ENCODE measurements at places on chromosomes 4 and X.

- DNase-seq = no peak
These were observed 39.6 kb downstream of the CCNI start for GRCh38 chr4:77036206-77036605.

GRCh38 chr4:121794505-121795188 lies 6.5 kb upstream of the EXOSC9 start:
- no peak for DNase-seq

DNA sequence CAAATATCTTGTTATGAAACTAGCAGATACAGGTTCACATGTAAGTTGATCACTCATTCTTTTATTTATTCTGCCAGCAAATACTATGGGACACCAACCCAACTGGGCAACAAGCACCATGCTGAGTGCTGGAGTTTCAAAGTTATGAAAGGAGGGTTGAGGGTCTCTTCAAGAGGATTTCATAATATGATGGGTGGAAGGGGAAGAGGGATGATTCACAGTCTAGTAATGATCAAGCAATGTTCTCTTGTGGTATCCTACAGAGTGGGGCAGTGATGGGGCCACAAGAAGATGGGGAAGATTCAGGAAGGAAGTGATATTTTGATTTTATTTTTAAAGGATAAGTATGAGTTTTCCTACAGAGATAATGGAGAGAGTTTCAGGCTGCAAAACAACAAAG lies 46.2 kb upstream of the TXK start:
- no peak for DNase-seq

- no peak for DNase-seq
These were observed 46.9 kb downstream of the ACOX3 start for GRCh38 chr4:8393593-8394038.

DNA sequence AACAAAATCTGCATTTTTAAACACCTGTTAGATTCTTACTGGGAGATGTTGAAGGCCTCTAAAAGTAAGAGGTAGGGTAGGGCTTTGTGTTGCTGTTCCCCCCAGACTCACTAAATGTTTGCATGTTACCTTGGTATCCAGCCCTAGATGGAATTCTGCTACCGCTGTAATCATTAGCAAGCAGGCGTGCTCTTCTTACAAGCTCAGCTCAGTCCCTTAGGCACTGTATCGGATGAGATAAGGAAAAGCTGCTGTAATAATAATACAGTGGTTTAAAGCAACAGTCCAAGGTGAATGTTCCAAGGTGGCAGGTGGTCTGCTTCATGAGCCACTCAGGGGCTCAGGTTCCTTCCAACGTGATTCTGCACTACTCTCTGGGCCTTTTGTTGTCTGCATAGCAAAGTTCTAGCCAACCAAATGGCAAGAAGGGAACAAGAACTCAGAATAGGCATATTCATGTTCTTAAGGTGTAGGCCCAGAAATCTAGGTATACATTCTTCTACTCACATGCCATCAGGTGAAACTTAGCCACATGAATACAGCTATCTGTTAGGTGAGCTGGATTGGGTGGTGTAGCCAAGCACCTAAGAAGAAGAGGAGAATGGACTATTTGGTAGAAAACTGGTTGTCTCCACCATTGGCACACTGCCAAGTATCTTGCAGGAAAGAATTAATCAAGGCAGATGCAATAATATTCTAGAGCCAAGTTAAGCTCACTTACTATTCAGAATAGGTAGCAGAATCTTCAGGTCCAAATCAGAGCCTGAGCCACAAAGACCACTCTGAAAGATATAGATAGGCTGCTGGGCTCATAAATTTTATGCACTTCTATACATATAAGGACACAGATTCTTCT lies 46.0 kb downstream of the COQ2 start:
- no peak for DNase-seq

DNA sequence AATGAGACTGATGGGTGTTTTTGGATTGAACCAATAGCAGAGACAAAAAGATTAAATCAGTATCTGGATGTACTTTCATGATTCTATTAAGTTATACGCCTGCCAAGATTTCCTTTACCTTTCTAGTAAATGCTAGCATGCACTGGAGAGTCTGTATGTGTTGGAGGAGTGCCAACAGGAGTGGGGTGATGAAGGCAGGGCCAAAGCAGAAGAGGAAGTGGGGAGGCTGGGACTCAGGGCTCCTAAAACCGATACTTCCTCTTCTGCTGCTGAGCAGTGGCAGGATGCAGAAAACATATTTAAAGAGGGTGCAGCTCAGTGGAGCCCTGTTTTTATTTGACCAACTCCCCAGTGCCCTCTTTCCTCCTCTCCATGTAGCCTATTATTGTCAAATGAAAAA lies 5.6 kb downstream of the CYSLTR1 start:
- DNase-seq = peak; percentile 17

DNA sequence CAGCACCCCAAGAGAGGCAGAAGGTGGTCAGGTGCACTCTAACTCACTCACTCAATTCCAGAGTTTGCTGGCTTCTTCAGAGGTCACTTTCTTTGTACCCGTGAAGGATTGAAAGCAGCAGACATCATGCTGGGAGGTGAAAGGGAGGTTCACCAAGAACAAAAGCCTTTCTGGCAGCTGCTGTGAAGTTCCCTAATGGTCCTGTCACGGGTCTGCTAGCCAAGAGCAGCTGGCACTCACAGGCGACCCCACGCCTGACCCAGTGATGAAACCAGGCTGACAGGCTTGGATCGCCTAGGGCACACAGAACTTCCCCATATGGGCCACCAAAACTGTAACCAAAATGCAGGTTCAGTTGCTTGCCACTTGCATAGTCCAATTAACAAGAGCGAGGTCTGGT lies 11.8 kb downstream of the NUDT11 start:
- DNase-seq = no peak

All from activated CD4-positive, alpha-beta T cell treated with anti-CD3 and anti-CD28 coated beads, Interleukin-2, amount 50 U/mL, for 48 hours (primary cell).